ENCODE measurements at places on chromosomes 7 and 10.

DNA sequence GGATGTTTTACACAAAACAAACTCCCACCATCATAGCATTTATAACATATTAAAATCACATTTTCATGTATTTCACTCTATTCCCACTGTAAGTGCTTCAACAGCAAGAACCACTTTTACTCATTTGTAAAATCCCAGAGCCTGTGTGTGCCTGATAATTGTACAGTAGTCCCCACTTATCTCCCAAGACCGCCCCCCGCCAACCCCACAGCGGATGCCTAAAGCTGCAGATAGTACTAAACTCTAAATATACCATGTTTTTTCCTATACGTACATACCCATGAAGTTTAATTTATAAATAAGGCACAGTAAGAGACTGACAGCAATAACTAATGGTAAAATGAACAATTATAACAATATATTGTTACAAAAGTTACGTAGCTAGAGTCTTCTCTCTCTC is 33.5 kb downstream of the EZH2 start:
- no peaks in the 10 kb centered on the region for H3K36me3 ChIP-seq
- no peaks in the 10 kb centered on the region for H3K27me3 ChIP-seq
- no peak overlapping the region for H3K4me3 ChIP-seq
- H3K27ac ChIP-seq = no peak overlapping the region
- no peaks in the 10 kb centered on the region for H3K4me1 ChIP-seq

DNA sequence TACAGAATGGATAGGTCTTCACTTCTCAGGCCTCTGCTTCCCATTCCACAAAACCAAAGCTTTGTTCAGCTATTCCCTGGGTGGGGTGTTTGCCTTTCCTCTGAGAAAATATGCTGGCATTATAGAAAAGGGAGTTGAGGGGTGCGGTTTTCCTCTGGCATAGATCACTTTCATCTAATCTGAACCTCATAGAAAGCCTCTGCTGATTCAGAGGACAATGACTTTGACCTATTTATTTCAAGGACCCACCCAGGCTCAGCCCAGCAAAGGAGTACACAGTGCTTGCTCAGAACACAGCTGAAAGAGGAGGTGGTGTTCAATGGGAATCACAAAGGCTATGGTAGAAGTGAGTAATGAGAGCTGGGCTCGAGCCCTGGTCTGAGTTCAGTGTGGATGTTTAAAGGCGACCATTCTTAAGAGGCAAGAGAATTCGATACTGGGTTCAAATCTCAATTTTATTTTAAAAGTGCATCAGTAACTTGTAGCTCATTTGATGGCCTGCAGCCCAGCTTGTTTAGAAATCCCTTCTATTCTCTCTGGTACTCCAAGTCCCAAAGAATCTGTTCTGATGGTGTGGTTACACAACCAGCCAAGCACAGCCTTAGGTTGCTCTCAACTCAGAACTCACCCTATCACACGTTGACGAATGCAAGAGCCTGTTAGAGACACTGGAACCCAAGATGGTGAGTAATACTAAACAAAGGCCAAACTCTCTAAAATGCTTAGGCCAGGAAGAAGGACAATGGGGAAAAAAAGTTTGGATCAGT is 1012.8 kb downstream of the LRMDA start:
- H3K4me1 ChIP-seq = no peaks in the 10 kb centered on the region
- DNase-seq = no peak
- H3K4me3 ChIP-seq = no peak overlapping the region
- H3K36me3 ChIP-seq = no peaks in the 10 kb centered on the region

- no peaks in the 10 kb centered on the region for H3K27me3 ChIP-seq
- no peak for DNase-seq
- H3K4me1 ChIP-seq = no peaks in the 10 kb centered on the region
- no peak overlapping the region for H3K4me3 ChIP-seq
- H3K36me3 ChIP-seq = no peaks in the 10 kb centered on the region
- H3K27ac ChIP-seq = no peak overlapping the region
Observed at GRCh38 chr7:29588212-29588611, 24.6 kb downstream of the PRR15 start.

GRCh38 chr7:1598286-1598685 is 28.5 kb upstream of the PSMG3 start:
- H3K4me1 ChIP-seq = no peaks in the 10 kb centered on the region
- H3K27ac ChIP-seq = no peak overlapping the region
- H3K4me3 ChIP-seq = no peak overlapping the region
- H3K27me3 ChIP-seq = no peaks in the 10 kb centered on the region

DNA sequence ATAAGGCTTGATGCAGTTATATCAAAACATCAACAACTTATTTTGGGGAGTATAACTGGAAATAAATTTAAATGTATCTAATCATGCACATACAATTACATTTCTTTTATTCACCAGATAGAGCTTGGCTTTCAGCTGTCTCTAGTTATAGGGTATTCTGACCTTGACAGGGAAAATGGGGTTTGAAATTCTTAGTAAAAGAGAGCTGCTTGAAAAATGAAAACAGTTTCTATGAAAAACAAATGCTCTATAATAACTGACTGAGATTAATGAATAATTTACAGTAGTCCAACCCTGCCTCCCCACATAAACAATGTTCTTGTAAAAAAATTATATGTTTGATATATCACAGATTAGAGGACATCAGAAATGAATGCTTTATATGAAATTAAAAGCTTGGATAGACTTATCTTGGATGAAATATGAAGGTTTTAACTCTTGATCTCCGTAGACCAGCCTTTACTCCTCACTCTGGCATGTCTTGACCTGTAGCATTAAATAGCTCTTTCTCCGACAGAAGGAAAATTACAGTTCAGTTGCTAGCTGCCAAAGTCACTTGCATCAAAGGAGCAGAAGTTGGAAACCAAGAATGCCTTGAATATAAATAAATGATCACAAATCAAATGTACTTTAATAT is 32.1 kb downstream of the VWC2 start:
- H3K27ac ChIP-seq = no peak overlapping the region
- H3K4me3 ChIP-seq = no peak overlapping the region
- H3K36me3 ChIP-seq = no peaks in the 10 kb centered on the region
- H3K4me1 ChIP-seq = no peaks in the 10 kb centered on the region
- H3K27me3 ChIP-seq = no peaks in the 10 kb centered on the region
- DNase-seq = no peak

- H3K36me3 ChIP-seq = no peaks in the 10 kb centered on the region
- peaks cover 14% of the 10 kb centered on the region for H3K4me1 ChIP-seq
- H3K4me3 ChIP-seq = no peak overlapping the region
- no peaks in the 10 kb centered on the region for H3K27me3 ChIP-seq
- DNase-seq = no peak
- H3K27ac ChIP-seq = no peak overlapping the region
Observed at GRCh38 chr10:31345886-31346285, 26.9 kb downstream of the ZEB1 start.

- H3K27me3 ChIP-seq = no peaks in the 10 kb centered on the region
- no peak for DNase-seq
- no peak overlapping the region for H3K4me3 ChIP-seq
- H3K27ac ChIP-seq = no peak overlapping the region
Observed at GRCh38 chr10:123624086-123624485, 42.1 kb upstream of the GPR26 start.

- no peak overlapping the region for H3K4me3 ChIP-seq
- DNase-seq = no peak
- H3K27me3 ChIP-seq = no peaks in the 10 kb centered on the region
Observed at GRCh38 chr10:54815583-54815982, 14.6 kb upstream of the PCDH15 start.

DNA sequence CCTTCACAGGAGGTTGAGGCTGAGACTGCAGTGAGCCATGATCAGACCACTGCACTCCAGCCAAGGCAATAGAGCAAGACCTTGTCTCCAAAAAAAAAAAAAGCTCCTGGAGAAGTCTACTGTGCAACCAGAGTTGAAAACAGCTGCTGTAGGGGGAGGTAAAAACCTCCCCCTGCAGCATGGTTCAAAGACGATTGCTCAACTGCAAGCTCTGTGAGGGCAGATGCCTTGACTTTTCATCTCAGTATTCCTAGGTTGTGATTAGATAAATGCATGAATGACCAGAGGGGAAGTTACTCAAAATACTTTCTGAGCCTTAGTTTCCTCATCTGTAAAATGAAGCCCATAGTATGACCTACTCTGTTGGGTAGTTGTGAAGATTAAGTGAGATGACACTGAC is 25.0 kb upstream of the PPA1 start:
- no peak for DNase-seq
- no peak overlapping the region for H3K4me3 ChIP-seq
- peaks cover 11% of the 10 kb centered on the region for H3K27me3 ChIP-seq
- H3K4me1 ChIP-seq = peaks cover 5% of the 10 kb centered on the region
- H3K27ac ChIP-seq = no peak overlapping the region
- H3K36me3 ChIP-seq = no peaks in the 10 kb centered on the region

DNA sequence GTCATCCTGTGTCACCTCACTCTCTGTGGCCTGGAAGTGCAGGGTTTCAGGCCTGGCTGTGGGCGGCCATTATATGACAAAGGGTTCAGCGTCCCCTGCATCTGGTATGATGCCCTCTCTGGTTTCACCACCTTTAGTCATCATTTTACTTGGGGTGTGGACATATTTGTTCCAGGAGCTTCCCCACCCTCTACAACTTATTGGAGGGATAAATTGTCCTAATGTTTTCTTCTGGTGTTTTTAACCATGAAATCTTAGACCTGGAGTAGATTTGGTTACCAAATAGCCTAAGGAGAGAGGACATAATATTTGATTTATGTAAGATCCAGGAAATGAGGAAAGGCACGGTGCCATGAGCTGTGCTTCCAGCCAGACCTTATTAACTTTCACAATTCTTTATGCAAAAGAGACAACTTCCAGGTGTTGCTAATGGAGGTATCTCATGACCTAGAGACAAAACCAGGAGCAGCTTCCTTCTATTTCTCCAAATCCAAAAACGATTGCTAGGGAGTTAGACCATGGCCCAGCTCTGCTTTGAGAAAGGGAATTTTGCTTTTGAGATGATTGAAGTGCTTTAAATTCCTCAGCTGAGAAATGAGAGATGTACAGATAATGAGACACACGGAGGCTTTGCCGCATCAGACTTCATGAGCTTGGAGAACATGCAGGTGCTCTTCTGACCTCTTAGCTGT is 20.9 kb downstream of the WBP1L start:
- H3K27me3 ChIP-seq = no peaks in the 10 kb centered on the region
- DNase-seq = no peak
- H3K4me1 ChIP-seq = peaks cover 5% of the 10 kb centered on the region
- no peak overlapping the region for H3K27ac ChIP-seq

Data from effector memory CD4-positive, alpha-beta T cell (primary cell).